Posterior vena cava (tissue), 2 donors: ENCODE measurements at places on chromosomes 6 and 20. TPM values are rescaled to one million over a fixed set of nuclear protein-coding genes. Genes with fewer than 3 reads are reported as not detected.

Gene OR2H1
- total RNA-seq, result not detected

- no peak for DNase-seq
These were observed 236.5 kb downstream of the GMPR start for GRCh38 chr6:16474772-16475493.

- no peak for DNase-seq
These were observed 68.9 kb upstream of the PHACTR2 start for GRCh38 chr6:143608906-143609305.

GRCh38 chr6:158185729-158186456 lies 17.7 kb downstream of the GTF2H5 start:
- no peak for DNase-seq

DNA sequence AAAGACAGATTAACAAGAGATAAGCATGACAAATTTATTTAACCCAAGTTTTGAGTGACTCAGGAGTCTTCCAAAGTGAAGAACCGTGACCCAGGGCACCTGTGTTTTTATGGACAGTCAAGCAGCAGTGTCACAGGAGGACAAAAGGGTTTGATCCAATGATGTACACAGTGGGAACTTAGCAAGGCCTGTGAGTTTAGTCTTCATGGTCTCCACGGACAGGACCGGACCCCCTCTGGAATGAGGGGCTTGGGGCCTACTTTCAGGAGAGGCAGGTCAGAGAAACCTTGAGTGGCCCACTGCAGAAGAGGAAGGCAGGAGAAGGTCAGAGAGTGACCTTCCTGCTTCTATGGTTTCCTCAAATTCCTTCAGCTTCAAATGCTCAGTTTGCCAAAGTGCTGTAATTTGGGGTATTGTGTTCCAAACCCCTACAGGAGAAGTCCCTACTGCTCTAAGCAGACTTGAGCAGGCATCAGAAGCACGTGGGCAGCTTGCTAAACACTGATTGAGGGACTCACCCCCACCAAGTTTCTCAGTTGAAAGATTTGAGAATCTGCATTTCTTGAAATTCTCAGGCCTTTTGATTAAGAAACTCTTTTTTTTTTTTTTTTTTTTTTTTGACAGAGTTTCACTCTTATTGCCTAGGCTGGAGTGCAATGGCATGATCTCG lies 26.4 kb upstream of the ZMYND8 start:
- DNase-seq, result no peak

GRCh38 chr6:35178012-35178411 lies 35.7 kb upstream of the SCUBE3 start:
- DNase-seq, result no peak

DNA sequence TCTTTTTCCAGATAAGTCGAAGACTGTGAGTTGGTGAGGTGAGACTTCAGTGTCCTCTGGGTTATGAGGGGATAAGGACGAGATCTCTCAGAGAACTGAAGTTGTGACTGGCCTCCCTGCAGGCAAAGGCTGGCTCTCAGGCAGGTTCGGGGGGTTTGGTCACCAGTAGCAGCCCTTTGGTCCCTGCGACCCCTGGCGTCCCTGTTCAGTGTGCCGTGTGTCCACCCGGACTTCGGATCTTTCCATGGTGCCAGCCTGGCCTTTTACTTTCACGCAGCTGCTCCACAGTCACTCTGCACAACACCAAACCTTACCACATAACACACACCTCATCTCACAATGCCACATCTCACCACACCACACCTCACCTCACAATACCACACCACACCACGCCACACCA lies 131.9 kb downstream of the ERMARD start:
- no peak for DNase-seq

DNA sequence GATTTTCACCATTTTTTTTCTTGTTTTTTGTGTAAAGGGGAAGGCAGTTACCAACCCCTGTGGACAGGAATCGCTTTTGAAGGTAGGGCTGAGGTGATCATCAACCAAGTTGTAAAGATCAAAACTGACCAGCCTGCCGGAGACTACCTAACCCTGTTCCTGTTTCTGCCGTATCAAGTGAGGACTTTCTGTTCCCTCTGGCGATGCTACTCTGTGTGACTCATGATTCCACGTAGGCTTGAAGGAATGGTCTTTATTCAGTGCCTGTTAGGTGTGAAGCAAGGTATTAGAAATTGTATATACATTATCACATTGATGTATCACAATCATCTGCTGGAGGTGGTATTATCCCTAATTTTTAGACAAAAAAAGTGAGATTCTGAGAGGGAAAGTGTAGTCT lies 161.3 kb downstream of the SOX4 start:
- DNase-seq, result no peak

GRCh38 chr6:89564752-89565427 lies 73.7 kb downstream of the LYRM2 start:
- DNase-seq, result no peak
